ENCODE measurements at places on chromosomes 12 and 14. TPM values are rescaled to one million over a fixed set of nuclear protein-coding genes. Genes with fewer than 3 reads are reported as not detected.

The NID2 gene
- 3.1 TPM for total RNA-seq

The ARHGAP9 gene
- total RNA-seq, result not detected

The PTPN6 gene
- 13.0 TPM for total RNA-seq

The PRPF40B gene
- total RNA-seq, result 14.5 TPM

The SCYL2 gene
- 37.5 TPM for total RNA-seq

The RHOJ gene
- 0.21 TPM for total RNA-seq

The CPNE8 gene
- 11.3 TPM for total RNA-seq

The PTPRO gene
- total RNA-seq, result 0.24 TPM

The SLC39A2 gene
- 0.48 TPM for total RNA-seq

The ACOT6 gene
- 0.43 TPM for total RNA-seq

The HOXC6 gene
- 0.48 TPM for total RNA-seq

The TM9SF1 gene
- 63.9 TPM for total RNA-seq

The MYRFL gene
- total RNA-seq, result not detected

The ZDHHC22 gene
- total RNA-seq, result not detected

The YY1 gene
- 62.0 TPM for total RNA-seq

The SIX6 gene
- not detected for total RNA-seq

The LHX5 gene
- total RNA-seq, result 0.24 TPM

The INSM2 gene
- total RNA-seq, result not detected

The B4GALNT3 gene
- total RNA-seq, result 5.5 TPM

The TMCC3 gene
- total RNA-seq, result 7.2 TPM

The PTPRR gene
- 0.96 TPM for total RNA-seq

The HSPB8 gene
- total RNA-seq, result 0.43 TPM
